ENCODE measurements at places on chromosomes 7 and 10.

GRCh38 chr7:91431601-91432000 is 167.4 kb downstream of the FZD1 start:
- DNase-seq = no peak

DNA sequence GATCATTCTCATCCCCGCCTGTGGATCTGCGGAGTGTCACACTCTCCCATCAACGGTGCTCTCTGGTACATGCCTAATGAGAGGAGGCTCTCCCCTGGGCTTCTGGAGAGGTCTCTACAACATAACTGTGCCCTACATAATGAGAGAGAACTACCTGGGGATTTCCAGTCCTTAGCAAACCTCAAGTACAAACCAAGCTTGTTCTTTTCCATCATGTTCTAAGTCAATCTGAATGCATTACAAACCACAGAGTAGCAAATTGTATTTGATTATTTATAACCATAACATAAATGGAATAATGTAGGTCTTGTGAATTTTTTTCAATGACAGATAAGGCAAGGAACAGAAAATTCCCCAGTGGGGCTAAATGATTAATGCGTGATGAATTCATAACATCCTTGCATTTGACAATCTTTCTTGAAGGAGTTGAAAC is 412.4 kb upstream of the NRP1 start:
- no peak for DNase-seq

- DNase-seq = no peak
Observed at GRCh38 chr10:110462166-110463095, 35.3 kb upstream of the DUSP5 start.

- no peak for DNase-seq
Observed at GRCh38 chr10:126508535-126509040, 120.3 kb upstream of the ADAM12 start.

- no peak for DNase-seq
Observed at GRCh38 chr10:76786504-76787072, 851.0 kb downstream of the KCNMA1 start.

DNA sequence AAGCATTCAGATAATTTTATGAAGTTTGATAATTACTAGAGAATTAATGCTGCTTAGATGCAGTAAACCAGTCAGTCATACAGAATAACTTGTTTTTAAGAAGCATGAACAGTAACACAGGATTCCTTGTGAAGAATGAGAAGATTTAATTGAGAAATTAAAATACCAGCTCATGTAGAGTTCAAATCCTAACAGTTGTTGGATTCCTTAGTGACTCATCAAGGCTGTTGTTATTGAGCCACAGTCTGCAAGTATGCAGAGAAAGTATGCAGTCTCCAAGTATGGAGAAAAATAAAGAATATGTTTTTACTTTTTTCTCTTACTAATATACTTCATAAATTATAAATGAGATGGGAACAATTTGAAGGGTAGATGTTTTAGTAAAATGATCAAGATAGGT is 30.2 kb upstream of the CYP26C1 start:
- no peak for DNase-seq

Data from LNCaP clone FGC (cell line).